NCI-H1930 (cell line): ENCODE measurements at places on chromosomes 7 and 10.

- DNase-seq = no peak
Measured at GRCh38 chr10:117652228-117653169, 110.0 kb downstream of the EMX2 start.

DNA sequence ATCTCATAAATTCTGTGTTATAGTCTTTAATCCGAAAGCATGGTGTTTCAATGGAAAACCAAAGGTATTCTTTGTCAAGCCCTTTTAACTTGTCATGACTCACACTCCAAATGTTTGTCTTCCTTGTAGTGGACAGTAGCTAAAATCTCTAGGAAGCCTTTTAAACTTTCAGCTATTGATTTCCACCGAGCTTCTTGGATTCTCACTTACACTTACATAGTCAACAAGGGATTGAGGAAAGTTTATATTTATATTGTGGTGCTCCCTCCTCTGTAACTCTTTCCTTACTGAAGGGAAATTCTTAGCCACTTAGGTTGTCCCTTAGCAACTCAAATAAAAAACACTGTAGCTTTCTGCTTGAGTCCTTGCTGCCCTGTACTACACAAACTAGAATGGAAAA, 31.2 kb upstream of the GPR37 start:
- DNase-seq = no peak

DNA sequence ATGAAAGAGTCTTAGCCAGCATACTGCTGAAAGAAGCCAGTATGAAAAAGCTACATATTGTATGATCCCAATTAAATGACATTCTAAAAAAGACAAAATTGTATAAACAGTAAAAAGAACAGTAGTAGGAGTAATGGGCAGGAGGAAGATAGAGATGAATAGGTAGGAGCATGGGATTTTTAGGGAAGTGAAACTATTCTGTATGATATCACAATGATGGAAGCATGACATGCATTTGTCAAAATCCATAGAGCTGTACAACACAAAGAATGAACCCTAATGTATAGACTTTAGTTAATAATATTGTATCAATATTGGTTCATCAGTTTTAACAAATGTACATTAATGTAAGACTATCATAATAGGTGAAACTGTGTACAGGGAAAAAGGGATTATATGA, 147.9 kb downstream of the IMMP2L start:
- DNase-seq = no peak

GRCh38 chr7:15757041-15758000, 70.8 kb upstream of the MEOX2 start:
- no peak for DNase-seq

DNA sequence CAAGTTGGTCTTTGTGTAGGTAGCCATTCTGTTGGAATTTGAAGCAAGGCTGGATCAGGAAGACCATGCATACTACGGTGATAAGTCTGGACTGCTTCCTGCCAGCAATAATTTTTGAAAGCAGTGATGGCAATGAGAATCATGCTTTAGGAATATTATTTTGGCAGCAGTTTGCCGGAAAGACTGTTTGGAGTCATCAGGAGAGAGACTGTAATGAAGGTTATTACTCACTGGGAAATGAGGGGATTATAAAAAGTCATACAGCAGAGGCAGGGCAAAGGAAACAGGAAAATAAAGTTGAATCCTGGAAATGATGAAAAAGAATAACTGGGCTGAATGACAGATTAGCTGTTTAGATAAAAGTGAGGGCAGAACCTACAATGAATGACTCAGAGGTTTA, 1136.8 kb upstream of the AUTS2 start:
- DNase-seq = no peak

GRCh38 chr7:45955286-45955685, 34.2 kb upstream of the IGFBP3 start:
- DNase-seq = no peak

- DNase-seq = no peak
Measured at GRCh38 chr10:48802611-48803071, 118.0 kb downstream of the WDFY4 start.

DNA sequence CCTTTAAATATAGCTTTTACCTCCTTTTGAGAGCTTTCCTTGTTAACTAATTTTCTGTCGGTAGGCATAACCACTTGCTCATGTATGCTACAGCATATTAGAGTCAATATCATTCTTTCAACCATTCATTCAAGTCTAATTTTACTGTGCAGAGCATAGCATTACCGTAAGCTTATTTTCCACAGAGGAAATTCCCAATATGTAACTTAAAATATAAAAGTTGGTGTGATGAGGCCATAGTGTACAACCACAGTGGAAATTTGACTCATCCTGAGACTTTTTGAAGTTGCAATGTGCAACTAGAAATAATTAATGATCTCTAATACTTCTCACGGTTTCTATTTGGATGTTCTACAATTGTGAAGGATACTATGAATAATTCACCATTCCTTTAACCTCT, 80.6 kb upstream of the KLF6 start:
- DNase-seq = no peak

DNA sequence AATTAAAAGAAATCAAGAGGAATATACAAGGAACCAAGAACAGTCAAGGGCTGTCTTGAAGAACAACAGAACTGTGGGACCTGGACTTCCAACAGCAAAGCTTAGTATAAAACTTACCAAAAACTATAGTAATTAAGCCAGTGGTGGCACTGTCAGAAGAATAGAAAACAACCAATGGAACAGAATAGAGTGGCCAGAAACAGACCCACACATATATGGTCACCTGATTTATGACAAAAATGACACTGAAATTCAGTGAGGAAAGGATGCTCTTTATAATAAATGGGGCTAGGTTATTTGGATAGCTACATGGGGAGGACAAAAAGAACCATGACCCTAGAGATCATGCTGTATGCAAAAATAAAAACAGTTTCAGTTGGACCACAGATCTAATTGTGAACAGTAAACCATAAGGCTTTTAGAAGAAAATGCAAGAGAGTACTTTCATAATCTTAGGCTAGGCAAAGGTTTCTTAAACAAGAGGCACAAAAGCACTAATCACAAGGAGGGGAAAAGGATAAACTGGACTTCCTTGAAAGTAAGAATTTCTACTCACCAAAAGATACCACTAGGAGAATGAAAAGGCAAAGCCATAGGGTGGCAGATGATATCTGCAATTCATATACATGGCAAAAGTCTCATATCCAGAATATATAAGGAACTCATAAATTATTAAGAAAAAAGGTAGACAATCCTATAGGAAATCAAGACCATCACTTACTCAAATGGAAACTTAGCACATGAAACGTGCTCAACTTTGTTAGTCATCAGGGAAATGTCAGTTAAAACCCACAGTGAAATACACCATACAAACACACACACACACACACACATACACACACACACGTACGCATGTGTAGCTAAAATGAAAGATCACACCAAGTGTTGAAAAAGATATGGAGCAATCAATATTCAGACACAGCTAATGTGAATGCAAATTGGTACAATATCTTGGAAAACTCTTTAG, 20.8 kb downstream of the HYCC1 start:
- no peak for DNase-seq

DNA sequence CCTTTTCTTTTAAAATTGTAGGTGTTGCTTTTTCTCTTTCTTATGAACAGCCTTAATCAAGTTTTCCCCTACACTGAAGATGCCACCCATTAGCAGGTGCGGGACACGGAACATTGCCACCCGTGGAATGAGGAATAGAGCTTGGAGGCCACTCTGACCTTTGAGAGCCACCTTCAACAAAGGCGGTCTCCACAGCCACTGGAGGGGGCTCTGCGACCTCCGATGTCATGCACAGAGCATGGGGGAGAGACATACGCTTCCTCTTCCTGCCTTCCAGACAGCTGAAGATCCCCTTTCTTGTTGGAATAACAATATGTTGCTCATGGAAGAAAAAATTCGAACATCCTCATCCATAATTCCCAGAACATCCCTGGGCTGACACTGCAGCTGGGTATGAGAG, 39.1 kb downstream of the ADARB2 start:
- no peak for DNase-seq

- no peak for DNase-seq
Measured at GRCh38 chr10:23951841-23952240, 257.1 kb upstream of the KIAA1217 start.

GRCh38 chr10:27457261-27457945, 46.7 kb upstream of the RAB18 start:
- DNase-seq = no peak

DNA sequence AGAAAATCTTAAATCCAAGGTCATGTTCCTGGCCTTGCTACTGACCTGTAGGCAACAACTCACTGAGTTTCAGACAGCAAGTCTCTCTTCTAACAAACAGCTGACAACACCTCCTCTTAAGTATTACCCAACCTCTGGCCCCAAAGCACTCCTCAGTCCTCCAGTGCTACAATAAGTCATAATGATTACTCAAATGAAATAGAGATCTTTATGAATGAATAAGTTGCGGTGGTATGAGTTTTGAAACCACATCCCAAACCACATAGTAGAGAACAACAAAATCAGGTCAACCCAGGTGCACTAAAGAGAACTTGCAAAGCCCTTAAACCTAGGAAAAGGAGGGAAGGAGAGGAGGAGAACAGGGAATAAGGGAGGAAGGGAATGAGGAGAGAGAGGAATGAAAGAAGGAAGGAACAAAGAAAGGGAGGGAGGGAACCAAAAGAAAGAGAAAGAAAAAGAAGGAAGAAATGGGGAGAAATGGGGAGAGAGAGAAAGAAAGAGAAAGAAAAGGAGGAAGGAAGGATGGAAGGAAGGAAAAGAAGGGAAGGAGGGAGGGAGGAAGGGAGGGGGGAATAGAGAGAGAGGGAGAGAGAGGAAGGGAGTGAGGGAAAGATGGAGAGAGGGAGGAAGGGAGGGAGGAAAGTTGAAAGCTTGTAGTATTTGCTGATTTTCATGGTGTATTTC, 142.8 kb upstream of the CALCR start:
- DNase-seq = no peak

DNA sequence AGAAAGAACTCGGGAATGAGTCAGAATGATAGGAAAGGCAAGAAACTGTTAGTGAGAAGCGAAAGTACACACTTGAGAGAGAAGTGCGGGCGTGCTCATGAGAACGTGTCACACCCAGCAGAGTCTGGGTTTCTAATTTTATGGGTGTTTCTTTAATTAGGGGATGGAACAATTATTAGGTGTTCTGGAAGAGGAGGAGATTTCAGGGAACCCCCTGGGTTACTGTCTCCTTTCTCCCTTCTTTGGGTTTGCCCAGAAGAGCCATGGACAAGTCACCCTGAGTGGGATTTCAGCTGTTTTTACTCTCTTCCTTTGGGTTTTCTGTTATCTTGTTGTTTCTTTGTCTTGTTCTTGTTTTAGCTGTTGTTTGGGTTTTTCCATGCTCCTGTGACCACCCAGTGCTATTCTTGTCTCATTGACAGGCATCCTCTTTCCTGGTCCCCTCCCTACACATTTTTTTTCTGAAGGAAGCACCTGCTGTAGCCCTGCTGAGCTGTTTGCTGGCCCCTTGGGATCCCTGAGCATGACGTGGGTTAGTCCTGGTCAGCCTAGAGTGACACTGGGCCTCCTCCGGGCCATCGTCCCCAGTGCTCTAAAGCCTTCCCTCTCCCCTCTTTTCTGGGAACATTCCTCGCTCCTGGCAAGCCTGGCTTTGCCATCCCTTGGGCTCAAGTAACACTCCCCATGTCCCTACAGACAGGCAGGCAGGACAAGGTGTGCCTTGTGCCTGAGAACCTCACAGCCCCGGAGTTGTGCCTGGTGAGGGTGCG, 3.5 kb downstream of the SH2D4B start:
- no peak for DNase-seq

DNA sequence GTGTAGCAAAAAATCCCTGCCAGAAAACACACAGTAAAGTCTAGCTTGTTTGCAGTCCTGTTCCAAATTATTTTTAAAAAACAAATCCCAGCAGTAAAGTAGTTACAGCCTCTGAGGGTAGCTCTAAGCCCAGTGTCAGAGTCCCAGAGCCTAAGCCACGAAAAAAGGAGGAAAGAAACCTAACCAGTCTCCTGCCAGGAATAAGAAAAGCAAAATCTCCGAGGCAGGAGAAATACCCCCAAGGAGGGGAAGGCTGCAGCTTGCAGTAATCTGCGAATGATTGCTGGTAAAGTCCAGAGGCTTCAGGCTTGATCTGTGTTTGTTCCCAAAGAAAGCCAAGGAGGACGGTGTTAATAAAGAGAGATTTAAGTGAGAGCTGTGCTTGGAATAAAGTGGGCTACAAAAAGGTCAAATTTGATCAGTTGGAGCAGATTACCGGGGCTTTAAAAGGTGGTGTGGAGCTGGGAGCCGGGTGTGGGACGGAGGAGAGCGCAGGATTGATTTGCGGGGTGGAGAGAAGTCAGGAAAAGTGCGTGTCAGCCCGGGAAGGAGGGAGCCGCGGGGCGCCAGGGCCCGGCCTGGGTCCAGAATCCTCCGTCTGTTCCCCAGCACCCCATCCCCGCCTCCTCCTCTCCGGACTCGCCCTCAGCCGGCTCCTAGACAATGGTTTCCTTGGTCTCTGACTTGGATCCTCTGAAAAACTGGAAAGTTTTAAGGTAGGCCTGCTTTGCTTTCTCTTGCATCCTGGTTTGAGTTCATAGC, 219.4 kb upstream of the CELF2 start:
- DNase-seq = no peak

DNA sequence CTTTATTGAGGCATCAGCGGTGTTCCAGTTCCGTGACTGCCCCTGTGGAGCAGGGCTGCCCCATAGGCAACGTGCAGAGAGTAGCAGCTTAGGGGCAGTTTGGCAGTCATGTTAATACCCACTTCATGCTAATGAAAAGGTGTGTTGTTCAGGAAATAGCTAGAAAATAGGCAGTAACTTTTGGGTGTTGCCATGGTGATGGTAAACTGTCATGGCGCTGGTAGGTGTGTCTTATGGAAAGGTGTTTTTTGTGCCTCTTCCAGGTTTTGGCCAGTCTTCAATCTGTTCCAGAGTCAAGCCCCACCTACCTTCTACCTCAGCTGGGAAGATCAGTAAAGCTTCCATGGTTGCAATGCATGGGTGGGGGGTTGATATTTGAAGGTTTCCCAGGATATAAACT, 36.3 kb upstream of the MINDY3 start:
- DNase-seq = no peak

DNA sequence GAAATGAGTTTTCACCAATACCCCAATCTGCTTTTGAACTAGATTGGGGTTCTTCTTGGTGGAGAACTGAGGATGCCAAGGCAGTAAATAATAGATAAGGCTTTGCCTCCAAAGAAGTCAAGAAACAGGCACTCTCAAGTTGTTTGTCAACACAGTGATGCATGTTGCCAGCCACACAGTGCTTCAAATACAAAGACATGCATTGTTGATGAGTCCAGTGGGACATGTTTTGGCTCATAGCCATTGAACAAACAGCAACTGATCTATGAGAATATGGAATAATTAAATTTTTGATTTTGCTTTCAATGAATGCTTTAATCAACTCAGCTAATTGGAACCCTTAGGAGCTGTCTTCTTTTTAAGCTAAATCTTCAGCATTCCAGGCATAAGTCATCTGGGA, 346.4 kb downstream of the THSD7A start:
- no peak for DNase-seq

- no peak for DNase-seq
Measured at GRCh38 chr10:109784236-109784635, 139.1 kb downstream of the XPNPEP1 start.

DNA sequence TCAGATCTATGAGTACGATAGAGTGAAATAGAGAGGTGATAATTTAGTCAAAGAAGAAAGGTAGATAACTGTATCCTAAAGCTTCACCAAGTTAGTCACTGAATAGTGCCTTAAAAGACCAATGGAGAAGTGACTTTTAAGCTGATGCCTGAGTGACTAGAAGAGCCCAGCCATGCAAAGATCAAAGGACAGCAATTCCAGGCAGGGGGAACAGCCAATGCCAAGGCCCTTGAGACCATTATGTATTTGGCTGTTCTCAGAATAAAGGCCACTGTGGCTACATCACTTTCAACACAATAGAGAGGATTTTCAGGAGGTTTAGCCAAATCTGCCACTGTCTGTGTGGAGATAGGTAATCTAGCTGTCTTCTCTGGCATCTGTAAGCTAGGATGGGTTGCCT, 17.8 kb downstream of the HDAC9 start:
- DNase-seq = no peak

GRCh38 chr7:116552602-116553001, 27.8 kb downstream of the CAV1 start:
- no peak for DNase-seq
